ENCODE measurements at places on chromosomes 1 and 21. TPM values are rescaled to one million over a fixed set of nuclear protein-coding genes. Genes with fewer than 3 reads are reported as not detected.

DNA sequence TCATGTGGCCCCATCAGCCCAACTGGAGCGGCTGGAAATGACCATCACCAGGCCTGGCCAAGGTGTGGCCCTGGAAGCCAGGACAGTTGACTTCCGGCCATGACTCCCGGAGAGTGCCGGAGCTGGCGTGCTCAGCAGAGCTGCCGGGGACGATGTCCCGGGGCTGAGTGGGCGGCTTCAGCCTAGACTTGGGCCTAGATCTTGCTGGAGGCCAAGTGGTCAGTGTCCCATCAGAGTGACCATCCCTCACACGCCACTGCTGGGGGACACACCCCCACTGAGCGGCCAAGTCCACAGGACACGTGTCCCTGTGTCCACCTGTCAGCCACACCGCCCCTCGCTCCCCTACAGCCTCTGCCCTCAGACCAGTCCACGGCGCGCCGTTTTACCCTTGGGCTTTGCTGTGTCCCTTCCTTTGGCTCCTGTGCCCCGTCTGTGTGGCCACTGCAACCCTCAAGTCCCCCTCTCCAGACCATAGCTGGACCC lies 4.0 kb downstream of the FAAP20 start:
- H3K4me3 ChIP-seq: peak overlapping the region; percentile 39
- no peak for DNase-seq
- peak overlapping the region; percentile 80 for H3K27ac ChIP-seq

BSND gene
- not detected for total RNA-seq

DNA sequence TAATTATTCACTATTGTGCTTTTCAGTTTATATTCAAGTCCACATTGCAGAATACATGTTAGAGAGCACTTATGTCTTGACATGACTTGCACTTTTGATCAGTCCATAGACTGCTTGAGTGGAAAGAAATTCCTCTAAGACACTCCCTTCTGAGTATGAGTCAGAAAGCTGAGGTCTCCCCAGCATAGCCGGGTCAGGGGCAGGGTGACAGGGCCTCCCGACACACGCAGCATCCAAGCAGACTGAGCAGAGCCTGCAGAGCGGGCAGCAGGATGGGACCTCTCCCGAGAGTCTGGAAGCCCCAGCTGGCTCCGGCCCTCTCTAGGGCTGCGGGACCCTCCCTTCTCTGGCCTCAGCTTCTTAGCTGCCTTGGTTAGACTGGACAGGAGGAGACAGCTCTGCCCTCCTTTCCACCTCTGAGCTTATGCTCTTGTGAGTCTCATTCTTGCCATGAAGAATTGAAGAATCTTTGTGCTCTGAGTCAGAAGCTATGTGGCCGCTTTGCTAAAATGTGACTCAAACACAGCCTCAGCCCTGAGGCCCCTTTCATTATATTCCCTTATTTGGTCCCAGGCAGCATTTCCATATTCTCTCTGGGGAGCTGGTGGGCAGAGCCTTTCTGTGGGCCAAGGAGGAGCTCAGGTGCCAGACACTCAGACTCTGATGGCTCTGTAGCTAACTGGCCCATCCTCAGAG lies 11.2 kb upstream of the CAPN2 start:
- no peak overlapping the region for H3K4me3 ChIP-seq
- peak overlapping the region; percentile 44 for H3K27ac ChIP-seq
- H3K27me3 ChIP-seq: no peaks in the 10 kb centered on the region
- H3K36me3 ChIP-seq: no peaks in the 10 kb centered on the region
- peaks cover 15% of the 10 kb centered on the region for H3K4me1 ChIP-seq

TMEM63A gene
- total RNA-seq: 42.7 TPM

DNA sequence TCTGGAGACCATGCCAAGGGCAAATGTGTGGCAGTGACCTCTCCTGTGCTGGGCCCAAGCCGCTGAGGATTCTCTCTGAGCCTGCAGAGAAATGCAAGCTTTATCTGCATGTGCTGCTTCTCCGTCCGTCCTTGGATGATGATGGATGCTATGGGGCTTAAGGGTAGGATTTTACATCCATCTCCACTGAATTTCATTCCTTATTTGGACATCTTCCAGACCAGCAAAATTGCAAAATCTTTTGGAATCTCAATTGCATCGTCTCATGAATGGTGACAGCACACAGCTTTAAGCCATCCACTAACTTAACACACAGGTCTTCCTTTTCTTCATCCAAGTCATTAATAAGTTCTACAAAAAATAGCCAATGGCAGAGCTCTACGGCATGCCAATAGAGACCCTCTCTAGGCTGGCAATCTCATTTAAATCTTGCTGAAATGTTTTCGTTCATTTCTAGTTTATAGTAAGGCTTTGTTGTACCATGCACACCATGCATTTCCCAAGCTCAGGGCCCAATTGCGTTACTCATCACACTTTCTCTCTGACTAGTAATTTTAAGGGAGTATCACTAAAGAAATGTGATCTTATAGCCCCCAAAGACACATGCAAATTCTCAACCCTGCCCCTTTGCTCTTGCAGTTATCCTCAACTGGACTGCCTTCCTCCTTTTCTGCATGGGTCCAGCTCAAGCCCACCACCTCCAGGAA lies 11.1 kb downstream of the BATF3 start:
- H3K36me3 ChIP-seq: no peaks in the 10 kb centered on the region
- no peaks in the 10 kb centered on the region for H3K4me1 ChIP-seq
- no peaks in the 10 kb centered on the region for H3K27me3 ChIP-seq
- no peak overlapping the region for H3K27ac ChIP-seq
- no peak overlapping the region for H3K4me3 ChIP-seq
- DNase-seq: no peak

DNA sequence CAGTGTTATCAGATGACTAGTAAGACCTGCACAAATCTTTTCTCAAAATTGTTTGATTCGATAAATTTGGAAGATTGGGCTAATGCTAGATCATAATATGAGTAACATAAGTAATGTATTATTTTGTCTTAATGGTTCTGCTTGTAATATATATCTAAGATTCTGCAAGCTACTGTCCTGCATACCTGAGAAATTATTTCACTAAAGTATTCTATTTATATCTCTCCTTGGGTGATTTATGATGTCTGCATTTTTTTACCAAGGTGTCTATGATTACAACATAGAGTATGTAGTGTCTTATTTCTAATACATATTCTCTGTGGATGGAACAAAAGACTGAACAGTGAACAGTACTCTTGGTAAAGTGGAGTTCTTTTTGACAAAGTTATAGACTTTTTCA lies 166.6 kb downstream of the CLEC20A start:
- H3K27me3 ChIP-seq: no peaks in the 10 kb centered on the region
- no peaks in the 10 kb centered on the region for H3K4me1 ChIP-seq

All from heart left ventricle (tissue), 16 donors.